ENCODE measurements at places on chromosomes 6 and 20. TPM values are rescaled to one million over a fixed set of nuclear protein-coding genes. Genes with fewer than 3 reads are reported as not detected.

- H3K27me3 ChIP-seq = no peaks in the 10 kb centered on the region
- no peak overlapping the region for H3K4me3 ChIP-seq
- no peaks in the 10 kb centered on the region for H3K4me1 ChIP-seq
- no peak for DNase-seq
These were observed 81.4 kb downstream of the MCHR2 start for GRCh38 chr6:99912657-99913056.

DNA sequence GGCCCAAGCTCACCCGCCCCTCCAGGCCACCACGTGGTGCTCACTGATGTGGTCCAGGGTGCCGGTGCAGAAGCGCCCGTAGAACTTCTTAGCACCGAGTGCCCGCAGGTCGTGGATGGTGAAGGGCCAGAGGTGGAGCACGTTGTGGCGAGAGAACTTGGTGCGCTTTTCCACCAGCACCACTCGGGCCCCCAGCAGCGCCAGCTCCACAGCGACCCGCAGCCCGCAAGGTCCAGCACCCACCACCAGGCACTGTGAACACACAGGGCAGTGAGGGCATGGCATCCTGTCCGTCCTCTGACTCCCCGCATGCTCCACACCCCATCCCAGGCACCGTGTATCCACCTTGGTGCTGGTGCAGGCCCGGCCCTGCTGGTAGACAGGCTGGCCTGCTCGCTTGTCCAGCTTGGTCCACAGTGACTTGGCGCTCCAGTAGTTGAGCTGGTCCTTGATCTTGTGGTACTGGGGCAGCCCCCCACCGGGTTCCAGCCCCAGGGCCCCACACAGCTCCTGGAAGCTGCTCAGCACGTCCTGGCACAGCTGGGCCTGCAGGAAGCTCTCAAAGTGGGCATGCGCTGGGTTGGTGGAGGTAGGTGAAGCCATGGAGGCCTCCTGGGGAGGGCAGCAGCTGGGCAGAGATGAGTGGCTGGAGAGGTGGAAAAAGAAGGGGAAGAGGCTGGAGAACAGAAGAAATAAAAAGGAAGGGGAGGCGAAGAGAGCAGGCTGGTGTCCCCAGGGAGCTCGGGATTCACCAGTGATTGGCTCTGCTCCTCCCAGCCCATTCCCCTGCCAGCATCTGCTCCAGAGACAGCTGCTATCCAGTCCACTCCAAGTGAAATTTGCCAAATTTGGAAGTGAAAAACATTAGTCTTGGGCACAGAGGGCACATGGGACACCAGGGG, 1.7 kb downstream of the MICAL1 start:
- H3K4me3 ChIP-seq = peak overlapping the region; percentile 92
- peaks cover 18% of the 10 kb centered on the region for H3K36me3 ChIP-seq

DNA sequence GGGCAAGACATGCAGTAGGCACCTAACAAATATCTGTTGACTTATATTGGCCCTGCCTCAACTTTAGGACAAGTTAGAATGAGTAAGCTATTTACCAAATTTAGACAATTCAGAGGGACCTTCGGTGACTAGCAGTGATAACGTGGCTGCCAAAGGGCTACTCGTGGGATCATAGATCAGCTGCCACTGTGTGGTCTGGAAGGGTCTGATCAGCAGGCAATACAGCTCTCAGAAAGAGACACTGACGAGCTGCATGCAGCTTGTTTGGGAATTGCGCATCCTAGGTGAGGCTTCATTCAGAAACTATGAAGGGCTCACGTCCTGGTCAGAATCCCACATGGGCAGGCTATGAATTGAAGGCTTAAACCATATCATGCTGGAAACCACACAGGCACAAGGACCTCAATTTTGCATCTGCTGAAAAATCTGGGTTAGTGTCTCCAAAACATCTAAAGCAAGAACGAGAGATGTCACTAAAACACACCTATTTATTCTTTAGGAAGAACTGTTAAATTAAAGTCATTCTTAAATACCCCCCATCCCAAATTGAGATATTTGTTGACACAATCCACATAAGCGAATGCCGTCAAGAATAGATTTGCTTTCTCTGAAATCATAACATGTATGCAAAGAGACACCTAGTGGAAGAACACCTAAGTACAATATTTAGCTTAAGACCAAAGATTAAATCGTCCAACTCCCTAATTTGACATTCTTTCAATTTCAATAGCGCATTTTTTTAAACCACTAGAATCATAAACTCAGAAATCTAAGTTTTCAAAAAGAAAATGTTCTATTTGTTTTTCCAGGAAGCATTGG, 79.6 kb downstream of the IPCEF1 start:
- no peak for DNase-seq
- no peak overlapping the region for H3K27ac ChIP-seq
- no peaks in the 10 kb centered on the region for H3K36me3 ChIP-seq

GRCh38 chr6:21559238-21559637, 34.3 kb upstream of the SOX4 start:
- no peak overlapping the region for H3K27ac ChIP-seq
- no peaks in the 10 kb centered on the region for H3K4me1 ChIP-seq
- no peaks in the 10 kb centered on the region for H3K27me3 ChIP-seq
- no peak overlapping the region for H3K4me3 ChIP-seq
- no peaks in the 10 kb centered on the region for H3K36me3 ChIP-seq

DNA sequence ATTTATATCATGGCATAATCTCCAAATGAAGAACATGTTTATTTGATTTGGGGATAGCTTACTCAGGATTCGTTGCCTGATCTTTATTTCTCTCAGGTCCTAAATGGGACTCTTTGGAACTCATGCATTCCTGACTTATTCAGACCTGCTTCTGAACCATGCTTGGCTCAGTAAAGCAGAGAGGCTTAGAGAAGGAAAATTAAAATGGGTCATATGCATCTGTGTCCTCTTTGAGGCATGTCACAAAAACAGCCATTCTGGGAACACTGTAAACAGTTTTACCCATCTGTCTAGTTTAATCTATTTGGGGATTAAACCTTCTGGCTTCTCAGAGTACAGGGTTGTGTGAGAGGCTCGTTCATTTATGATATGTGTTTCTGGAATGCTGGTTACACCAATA, 1017.3 kb downstream of the KIF16B start:
- no peak for DNase-seq
- no peaks in the 10 kb centered on the region for H3K27me3 ChIP-seq
- no peak overlapping the region for H3K4me3 ChIP-seq
- no peak overlapping the region for H3K27ac ChIP-seq
- H3K36me3 ChIP-seq = no peaks in the 10 kb centered on the region
- no peaks in the 10 kb centered on the region for H3K4me1 ChIP-seq

- H3K4me3 ChIP-seq = no peak overlapping the region
- H3K4me1 ChIP-seq = no peaks in the 10 kb centered on the region
- H3K27me3 ChIP-seq = peaks cover 13% of the 10 kb centered on the region
- H3K27ac ChIP-seq = no peak overlapping the region
- DNase-seq = no peak
These were observed 91.9 kb upstream of the CDH4 start for GRCh38 chr20:61159957-61160686.

GRCh38 chr6:19803331-19804204, 33.6 kb upstream of the ID4 start:
- no peaks in the 10 kb centered on the region for H3K36me3 ChIP-seq
- H3K27ac ChIP-seq = peak overlapping the region; percentile 82
- no peak for DNase-seq

GRCh38 chr6:36514554-36515456, 32.5 kb downstream of the STK38 start:
- peaks cover 65% of the 10 kb centered on the region for H3K36me3 ChIP-seq
- H3K27me3 ChIP-seq = no peaks in the 10 kb centered on the region
- DNase-seq = no peak

DNA sequence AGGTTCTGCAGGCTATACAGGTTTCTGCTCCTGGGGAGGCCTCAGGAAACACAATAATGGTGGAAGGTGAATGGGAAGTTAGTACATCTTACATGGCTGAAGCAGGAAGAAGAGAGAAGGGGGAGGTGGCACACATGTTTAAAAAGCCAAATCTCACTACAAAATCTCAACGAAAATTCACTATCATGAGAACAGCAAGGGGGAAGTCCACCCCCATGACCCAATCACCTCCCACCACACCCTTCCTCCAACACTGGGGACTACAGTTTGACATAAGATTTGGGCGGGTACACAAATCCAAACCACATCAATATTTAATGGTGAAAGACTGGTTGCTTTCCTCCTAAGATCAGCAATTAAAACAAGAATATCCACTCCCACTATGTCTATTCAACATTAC, 13.8 kb upstream of the POLR1H start:
- H3K4me3 ChIP-seq = no peak overlapping the region
- no peak for DNase-seq
- H3K4me1 ChIP-seq = no peaks in the 10 kb centered on the region

DNA sequence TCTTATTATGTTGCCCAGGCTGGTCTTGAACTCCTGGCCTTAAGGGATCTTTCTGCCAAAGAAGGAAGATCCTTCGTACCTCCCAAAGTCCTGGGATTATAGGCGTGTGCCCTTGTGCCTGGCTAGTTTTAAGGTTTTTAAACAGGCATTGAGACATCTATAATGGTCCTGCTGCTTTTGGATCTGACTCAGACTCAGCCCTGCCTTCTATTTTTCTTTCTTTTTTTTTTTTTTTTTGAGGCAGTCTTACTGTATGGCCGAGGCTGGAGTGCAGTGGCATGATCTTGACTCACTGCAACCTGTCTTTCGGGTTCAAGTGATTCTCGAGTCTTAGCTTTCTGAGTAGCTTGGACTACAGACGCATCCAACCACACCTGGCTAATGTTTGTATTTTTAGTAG, 73.7 kb downstream of the PHF20 start:
- DNase-seq = no peak
- H3K4me3 ChIP-seq = no peak overlapping the region
- H3K27ac ChIP-seq = no peak overlapping the region
- H3K4me1 ChIP-seq = peaks cover 11% of the 10 kb centered on the region
- H3K36me3 ChIP-seq = peaks cover 45% of the 10 kb centered on the region
- H3K27me3 ChIP-seq = no peaks in the 10 kb centered on the region

GRCh38 chr6:73263570-73263909, 544 bp upstream of the KHDC1 start:
- no peaks in the 10 kb centered on the region for H3K36me3 ChIP-seq
- H3K4me3 ChIP-seq = peak overlapping the region; percentile 73
- DNase-seq = no peak
- H3K4me1 ChIP-seq = peaks cover 6% of the 10 kb centered on the region
- peak overlapping the region; percentile 67 for H3K27ac ChIP-seq

DNA sequence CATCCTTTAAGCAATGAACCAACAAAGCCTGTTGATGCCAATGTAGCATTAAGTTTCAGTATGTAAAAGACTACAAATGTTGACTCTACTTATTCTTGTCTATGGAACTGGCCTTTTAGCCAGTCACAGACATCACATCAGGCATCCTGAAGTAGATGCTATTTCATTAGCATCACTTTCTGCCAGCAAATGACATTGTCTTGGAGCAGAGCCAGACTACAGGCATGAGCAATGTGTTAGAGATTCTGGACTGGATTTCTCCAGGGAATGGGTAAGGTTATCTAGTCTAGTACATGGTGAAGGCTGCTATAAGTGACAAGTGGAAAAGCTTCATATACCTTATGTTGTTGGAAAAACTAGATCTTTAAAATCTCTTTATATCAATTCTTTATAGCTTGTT, 142.9 kb downstream of the ADGRB3 start:
- no peaks in the 10 kb centered on the region for H3K36me3 ChIP-seq
- no peak overlapping the region for H3K4me3 ChIP-seq
- no peaks in the 10 kb centered on the region for H3K27me3 ChIP-seq
- no peak for DNase-seq

- no peaks in the 10 kb centered on the region for H3K4me1 ChIP-seq
- DNase-seq = no peak
- no peaks in the 10 kb centered on the region for H3K36me3 ChIP-seq
These were observed 291.8 kb downstream of the FOXC1 start for GRCh38 chr6:1901556-1901955.

DNA sequence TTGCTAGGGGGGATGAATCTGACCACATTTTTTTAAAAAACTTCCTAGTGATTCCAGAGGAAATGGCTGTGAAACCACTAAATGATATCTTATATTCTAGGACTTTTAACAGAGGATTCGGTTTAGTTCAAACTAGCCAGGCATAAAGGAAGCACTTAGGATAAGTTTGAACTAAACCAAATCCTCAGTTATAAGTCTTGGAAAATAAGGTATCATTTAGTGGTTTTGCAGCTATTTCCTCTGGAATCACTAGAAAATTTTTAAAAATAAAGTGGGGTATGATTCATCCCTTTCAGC, 327.9 kb upstream of the QKI start:
- H3K36me3 ChIP-seq = no peaks in the 10 kb centered on the region
- H3K4me3 ChIP-seq = no peak overlapping the region
- H3K4me1 ChIP-seq = no peaks in the 10 kb centered on the region
- H3K27ac ChIP-seq = no peak overlapping the region

GRCh38 chr6:166584853-166585429, 1.5 kb downstream of the RAMACL start:
- no peak overlapping the region for H3K4me3 ChIP-seq
- H3K27me3 ChIP-seq = no peaks in the 10 kb centered on the region
- no peak overlapping the region for H3K27ac ChIP-seq
- no peaks in the 10 kb centered on the region for H3K36me3 ChIP-seq
- peaks cover 22% of the 10 kb centered on the region for H3K4me1 ChIP-seq

GRCh38 chr6:51805517-51805916, 281.9 kb downstream of the PKHD1 start:
- H3K27ac ChIP-seq = no peak overlapping the region
- no peaks in the 10 kb centered on the region for H3K36me3 ChIP-seq
- no peak for DNase-seq
- H3K4me1 ChIP-seq = no peaks in the 10 kb centered on the region

GRCh38 chr6:167455371-167455770, 130.5 kb downstream of the TTLL2 start:
- no peak overlapping the region for H3K4me3 ChIP-seq
- no peaks in the 10 kb centered on the region for H3K4me1 ChIP-seq
- H3K27me3 ChIP-seq = peaks cover 8% of the 10 kb centered on the region
- DNase-seq = no peak
- H3K27ac ChIP-seq = no peak overlapping the region

GRCh38 chr6:46262928-46263706, 92.3 kb upstream of the ENPP5 start:
- no peak overlapping the region for H3K27ac ChIP-seq
- no peaks in the 10 kb centered on the region for H3K27me3 ChIP-seq
- no peaks in the 10 kb centered on the region for H3K4me1 ChIP-seq
- DNase-seq = no peak
- no peak overlapping the region for H3K4me3 ChIP-seq

- no peak overlapping the region for H3K4me3 ChIP-seq
- H3K27me3 ChIP-seq = no peaks in the 10 kb centered on the region
- no peak overlapping the region for H3K27ac ChIP-seq
- no peaks in the 10 kb centered on the region for H3K36me3 ChIP-seq
These were observed 106.3 kb downstream of the SCAF8 start for GRCh38 chr6:154839546-154839945.

LAMA2 gene
- 42.1 TPM for total RNA-seq

NKAPL gene
- 0.87 TPM for total RNA-seq

DYNLT2 gene
- 1.2 TPM for total RNA-seq

CD24 gene
- total RNA-seq = 63.6 TPM

DEFB132 gene
- not detected for total RNA-seq

ALDH5A1 gene
- 15.5 TPM for total RNA-seq

ZBP1 gene
- 2.7 TPM for total RNA-seq

GDAP1L1 gene
- total RNA-seq = not detected

ADGB gene
- not detected for total RNA-seq

GTF2H4 gene
- total RNA-seq = 44.6 TPM

All from upper lobe of right lung (tissue), 1 donor.